ENCODE measurements at places on chromosomes 2 and 18. TPM values are rescaled to one million over a fixed set of nuclear protein-coding genes. Genes with fewer than 3 reads are reported as not detected.

The GPR45 gene
- total RNA-seq, result not detected

The UGT1A8 gene
- not detected for total RNA-seq

The FOXD4L1 gene
- total RNA-seq, result 0.49 TPM

The STARD7 gene
- total RNA-seq, result 109 TPM

The MPP4 gene
- total RNA-seq, result 0.18 TPM

The C2orf92 gene
- 20.0 TPM for total RNA-seq

The MLPH gene
- total RNA-seq, result 7.7 TPM

The DRC1 gene
- 0.18 TPM for total RNA-seq

The ITGB6 gene
- 14.3 TPM for total RNA-seq

The FHOD3 gene
- total RNA-seq, result 16.3 TPM

The AFF3 gene
- 14.4 TPM for total RNA-seq

The GRHL1 gene
- 9.7 TPM for total RNA-seq
